Bronchus fibroblast of lung (primary cell): ENCODE measurements at places on chromosomes 12 and 14. TPM values are rescaled to one million over a fixed set of nuclear protein-coding genes. Genes with fewer than 3 reads are reported as not detected.

Gene TC2N
- total RNA-seq = under 0.01 TPM in 1 of 2 replicates, not detected in the other

Gene CD69
- total RNA-seq = not detected in 2 replicates

Gene DDX23
- total RNA-seq = 48.3 and 49.1 TPM in 2 replicates

Gene ZBTB42
- total RNA-seq = 2.5 and 3.6 TPM in 2 replicates

Gene EEA1
- 5.9 and 7.4 TPM in 2 replicates for total RNA-seq

Gene ERBB3
- total RNA-seq = 0.17 and 0.45 TPM in 2 replicates
